CD14-positive monocyte (primary cell): ENCODE measurements at places on chromosomes 3 and 15.

DNA sequence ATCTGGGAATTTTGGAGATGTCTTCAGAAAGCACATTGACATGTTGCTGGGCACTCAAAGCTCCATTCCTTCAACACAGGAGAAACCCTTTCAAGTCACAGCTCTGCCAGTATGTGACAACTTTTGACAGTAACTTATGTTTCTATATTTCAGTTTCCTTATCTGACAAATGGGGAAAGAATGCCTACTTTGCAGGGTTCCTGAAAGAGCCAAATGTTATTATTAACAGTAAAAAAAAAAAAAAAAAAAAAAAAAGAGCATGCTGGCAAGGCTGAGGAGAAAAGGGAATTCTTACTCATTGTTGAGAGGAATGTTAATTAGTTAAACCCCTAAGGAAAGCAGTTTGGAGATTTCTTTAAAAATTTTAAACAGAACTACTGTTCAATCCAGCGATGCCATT, 272.5 kb upstream of the TGFBR2 start:
- DNase-seq = no peak

DNA sequence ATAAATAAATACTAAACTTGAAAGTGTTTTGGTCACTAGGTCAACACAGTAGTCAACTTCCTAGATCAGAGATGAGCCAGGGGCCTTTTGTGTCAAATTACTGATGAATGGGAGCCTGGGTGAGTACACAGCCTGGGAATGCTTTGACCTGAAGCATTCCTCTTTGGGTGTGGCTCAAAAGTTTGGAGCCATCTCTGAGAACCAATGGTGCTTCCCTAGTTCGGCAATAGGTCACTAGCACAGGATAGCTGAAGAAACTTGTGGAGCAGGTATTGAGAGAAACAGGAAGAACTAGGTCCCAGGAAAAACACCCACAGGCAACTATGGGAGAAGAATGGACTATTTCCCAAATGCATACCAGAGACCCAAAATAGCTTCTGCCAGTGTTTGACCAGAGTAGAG, 56.6 kb upstream of the PLXND1 start:
- no peak for DNase-seq

GRCh38 chr3:172151651-172152649, 112.6 kb downstream of the FNDC3B start:
- no peak for DNase-seq

DNA sequence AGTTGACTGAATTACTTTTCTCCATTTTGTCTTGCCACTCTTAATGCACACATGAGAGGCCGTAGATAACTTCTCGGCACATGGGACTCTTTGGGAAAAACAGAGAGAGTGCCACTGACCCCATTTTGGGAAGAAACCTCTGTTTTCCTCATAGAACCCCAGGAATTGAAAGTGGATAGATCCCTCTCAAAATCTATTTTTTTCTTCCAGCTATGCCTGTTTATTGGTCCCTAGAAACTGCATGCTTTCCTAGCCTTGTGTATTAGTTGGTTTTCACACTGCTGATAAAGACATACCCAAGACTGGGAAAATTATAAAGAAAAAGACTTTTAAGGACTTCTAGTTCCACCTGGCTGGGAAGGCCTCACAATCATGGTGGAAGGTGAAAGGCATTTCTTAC, 23.7 kb upstream of the TMEM45A start:
- no peak for DNase-seq

DNA sequence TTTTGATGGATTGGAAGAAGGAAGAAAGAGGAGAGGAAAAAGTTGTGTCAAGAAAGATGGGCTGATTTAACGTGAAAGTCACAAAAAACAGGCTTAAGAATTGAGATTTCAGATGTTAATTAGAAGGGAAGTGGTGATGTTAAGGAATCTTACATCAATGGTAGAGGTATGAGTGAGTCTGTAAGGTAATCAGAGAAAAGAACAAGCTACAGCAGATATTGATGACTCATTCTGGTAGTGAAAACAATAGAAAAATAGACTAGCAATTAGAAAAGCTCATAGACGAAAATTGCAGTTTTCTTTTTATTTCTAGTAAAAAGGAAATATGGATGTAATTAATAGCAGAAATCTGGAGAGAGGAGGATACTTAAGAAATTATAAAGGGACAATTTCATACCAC, 559.6 kb downstream of the MCTP2 start:
- DNase-seq = no peak

DNA sequence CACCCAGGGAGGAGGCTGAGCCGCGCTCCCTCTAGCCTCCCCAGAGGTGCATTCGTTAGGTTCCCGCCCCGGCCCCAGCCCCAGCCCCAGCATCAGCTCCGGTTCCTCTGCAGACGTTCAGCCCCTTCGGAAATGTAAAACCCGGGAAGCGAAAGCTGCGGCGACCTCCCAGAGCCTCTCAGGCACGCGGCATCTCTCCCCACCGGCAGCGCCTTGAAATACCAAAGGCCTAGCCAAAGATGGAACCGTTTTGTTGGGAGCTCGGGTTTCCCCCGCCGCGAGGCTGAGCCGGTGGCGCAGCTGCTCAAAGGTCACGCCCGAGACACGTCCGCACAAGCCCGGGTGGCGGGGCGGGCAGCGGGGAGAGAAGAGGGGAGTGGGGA, 77.8 kb upstream of the HES1 start:
- DNase-seq = no peak

DNA sequence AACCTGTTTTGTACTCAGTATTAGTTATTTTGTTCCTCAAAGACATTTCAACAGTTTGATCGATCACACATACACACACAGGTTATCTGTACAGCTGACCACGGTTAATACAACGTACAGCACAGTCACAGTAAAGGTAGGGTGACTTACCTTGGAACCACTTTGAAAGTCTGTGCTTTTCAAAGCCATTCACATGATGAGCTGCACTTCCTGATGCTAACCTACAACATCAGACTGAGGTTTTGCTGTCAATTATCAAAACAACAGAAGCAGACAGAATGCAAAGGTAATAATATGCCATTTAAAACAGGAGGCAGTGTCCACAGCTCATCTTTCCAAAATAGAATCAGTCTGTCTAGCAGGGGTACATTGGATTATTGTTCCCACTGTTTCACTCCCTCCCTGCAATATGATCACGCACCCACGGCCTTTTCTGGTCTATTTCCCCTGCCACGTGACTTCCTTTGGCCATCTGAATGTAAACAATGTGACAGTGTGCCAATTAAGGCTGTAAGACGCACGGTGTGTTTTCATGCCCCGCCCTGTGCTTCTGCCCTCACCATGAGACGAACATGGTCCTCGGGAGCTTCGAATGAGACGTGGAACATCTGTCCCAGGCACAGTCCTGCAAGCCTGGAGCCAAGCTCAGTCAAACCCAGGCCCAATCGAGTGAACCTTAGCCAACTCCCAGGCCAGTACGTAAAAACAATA, 102.4 kb downstream of the FMN1 start:
- no peak for DNase-seq

- DNase-seq = no peak
These were observed 35.9 kb upstream of the BNC1 start for GRCh38 chr15:83320404-83320803.

GRCh38 chr3:120773932-120774331, 31.4 kb downstream of the GTF2E1 start:
- DNase-seq = no peak

DNA sequence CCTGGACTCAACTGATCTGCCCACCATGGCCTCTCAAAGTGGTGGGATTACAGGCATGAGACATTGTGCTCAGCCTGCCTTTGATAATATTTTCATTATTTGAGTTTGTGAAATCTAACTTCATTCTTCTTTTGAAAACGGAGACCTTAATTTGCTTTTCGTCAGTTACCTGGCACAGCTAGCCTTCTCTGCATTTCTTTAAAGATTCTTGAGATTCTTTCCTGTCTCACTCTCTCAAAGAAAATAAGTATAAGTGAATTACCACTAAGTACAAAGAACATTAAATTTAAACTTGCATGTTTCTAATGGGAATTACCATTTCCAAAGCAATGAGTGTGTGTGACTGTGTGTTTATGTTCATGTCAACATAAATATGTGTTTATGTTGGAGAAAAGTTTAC, 187.9 kb downstream of the NFKBIZ start:
- DNase-seq = no peak

GRCh38 chr15:82950746-82951370, 1.7 kb downstream of the HOMER2 start:
- DNase-seq = no peak

GRCh38 chr15:29331071-29331470, 61.4 kb upstream of the NSMCE3 start:
- DNase-seq = no peak

DNA sequence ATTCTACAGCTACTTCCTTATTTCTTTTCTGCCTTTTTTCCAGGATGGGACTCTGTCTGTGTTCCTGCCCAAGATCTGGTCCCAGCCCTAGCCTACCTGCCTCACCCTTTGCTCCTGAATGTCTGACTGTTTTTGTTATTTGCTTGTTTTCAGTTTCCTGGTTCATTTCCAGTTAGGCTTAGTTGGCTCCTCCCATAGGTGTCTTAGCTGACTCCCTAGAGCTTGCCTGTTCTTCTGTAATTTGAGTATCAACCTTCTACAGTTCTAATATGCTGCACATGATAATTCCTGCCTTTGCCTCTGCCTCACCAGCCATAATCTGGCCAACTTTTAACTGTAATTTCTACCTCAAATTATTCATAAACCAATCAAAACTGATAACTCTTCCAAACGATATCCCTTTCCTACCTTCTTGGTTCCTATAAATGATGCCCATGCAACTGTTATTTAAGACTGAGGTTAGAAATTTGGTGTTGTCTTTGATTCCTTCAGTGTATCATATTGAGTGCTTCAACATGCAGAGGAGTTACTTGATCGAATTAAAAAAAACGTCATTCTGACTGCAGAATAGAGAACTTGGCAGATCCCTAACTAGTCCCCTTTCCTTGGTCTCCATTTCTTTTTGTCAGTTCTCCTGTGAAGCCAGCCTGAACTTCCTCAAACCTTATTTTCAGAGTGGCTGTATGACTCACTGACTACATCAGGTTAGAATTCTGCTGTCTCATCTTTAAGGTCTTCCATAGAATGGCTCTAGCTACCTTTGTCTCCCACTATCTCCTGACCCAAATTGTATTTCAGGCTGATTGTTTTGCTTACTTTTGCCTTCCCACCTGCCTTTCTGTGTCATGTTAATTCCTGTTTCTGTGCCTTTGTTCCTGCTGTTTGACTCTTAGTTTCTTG, 8.4 kb downstream of the GOLM2 start:
- peak; percentile 92 for DNase-seq

DNA sequence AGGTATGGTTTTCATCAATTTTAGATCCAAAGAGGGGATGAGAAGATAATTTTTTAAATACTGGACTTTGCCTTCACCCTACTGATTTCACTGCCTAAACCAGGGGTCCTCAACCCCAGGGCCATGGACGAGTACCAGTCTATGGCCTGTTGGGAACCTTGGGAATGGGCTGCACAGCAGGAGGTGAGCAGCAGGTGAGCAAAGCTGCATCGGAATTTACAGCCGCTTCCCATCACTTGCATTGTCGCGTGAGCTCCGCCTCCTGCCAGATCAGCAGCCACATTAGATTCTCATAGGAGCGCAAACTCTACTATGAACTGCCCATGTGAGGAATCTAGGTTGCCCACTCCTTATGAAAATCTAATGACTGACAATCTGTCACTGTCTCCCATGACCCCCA, 76.3 kb upstream of the TTBK2 start:
- DNase-seq = no peak

- no peak for DNase-seq
These were observed 7.4 kb upstream of the FGF7 start for GRCh38 chr15:49415638-49416037.

GRCh38 chr3:100129941-100130340, 15.6 kb upstream of the FILIP1L start:
- DNase-seq = no peak

GRCh38 chr3:13385373-13385965, 34.7 kb downstream of the NUP210 start:
- no peak for DNase-seq

GRCh38 chr3:51691021-51691420, 15.8 kb upstream of the GRM2 start:
- DNase-seq = no peak

DNA sequence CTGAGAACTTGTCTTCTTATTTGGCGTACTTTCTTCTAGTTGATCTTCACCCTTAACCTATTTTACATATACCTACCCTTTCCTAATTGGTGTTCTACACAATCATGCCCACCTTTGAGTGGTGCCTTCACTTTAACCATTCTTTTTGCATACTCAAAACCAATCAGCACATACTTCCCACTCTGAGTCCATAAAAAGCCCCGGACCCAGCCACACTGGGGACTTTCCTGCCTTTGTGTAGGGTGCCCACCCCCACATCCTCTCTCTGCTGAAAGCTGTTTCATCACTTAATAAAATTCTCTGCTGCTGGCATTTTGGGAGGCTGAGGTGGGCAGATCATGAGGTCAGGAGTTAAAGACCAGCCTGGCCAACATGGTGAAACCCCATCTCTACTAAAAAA, 15.9 kb upstream of the CHST2 start:
- DNase-seq = no peak

DNA sequence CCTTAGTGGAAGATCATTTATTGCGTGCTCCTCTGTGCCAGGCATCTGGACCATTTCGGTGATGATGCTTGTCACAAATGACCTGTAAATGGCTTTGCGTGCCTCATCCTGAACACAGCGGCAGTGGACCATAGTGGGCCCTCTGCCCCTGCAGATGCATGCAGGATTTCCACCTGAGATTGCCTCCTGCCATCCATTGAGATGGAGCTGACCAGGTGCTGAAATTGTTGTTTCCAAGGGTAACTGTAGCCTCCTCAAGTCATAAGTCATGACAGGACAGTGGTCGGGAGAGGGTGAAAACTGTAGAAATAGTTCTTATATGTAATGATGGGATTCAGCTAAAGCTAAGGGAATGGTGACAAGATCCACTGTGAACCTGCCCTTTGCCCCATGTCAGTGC, 35.5 kb downstream of the CLSTN2 start:
- DNase-seq = no peak

GRCh38 chr3:10192953-10193691, 28.4 kb downstream of the IRAK2 start:
- peak; percentile 92 for DNase-seq

DNA sequence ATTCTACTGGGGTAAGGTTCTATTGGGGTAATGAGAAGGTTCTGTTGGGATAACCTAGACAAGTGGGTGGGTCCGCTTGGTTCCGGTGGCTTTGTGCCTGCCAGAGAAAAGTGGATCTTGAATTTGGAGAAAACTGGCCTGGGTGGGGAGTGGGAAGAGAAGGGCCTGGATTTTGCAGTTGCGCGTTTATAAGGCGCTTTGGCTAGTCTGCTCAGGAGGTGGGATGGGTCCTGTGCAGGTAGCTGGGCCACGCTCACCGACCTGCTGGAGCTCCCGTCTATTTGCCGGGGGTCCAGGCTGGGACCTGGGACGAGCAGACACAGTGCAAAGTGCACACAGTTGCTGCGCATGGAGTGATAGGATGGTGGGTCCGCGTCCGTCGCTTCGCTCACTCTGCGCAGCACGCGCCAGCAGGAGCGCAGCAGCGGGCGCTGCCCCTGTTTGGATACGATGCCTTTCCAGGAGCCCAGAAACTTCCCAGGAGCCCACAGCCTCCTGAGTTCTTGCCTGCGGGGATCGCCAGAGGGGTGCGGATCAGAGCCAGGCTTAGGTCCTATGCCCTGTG, 1.3 kb upstream of the AP3B2 start:
- no peak for DNase-seq

DNA sequence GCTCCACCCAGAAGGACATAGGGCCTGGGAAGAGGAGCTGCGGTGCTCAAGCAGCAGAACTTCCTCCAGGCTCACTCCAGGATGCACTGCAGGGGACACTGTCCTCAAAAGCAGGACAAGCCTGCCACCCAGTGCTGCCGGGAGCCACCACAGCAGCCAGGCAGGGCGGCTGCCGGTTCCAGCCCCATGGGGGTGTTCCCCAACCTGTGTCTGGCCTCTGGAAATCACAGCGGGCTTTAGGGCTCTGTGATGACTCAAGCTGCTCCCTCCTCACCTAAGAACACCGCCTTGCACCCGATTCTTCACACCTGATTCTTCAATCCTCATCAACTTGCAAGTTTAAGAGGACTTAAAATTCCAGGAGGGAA, 71.9 kb upstream of the SLC6A11 start:
- no peak for DNase-seq
